ENCODE measurements at places on chromosomes 4 and X.

GRCh38 chrX:8879750-8880149 is 78.6 kb upstream of the FAM9A start:
- DNase-seq = peak; percentile 30

DNA sequence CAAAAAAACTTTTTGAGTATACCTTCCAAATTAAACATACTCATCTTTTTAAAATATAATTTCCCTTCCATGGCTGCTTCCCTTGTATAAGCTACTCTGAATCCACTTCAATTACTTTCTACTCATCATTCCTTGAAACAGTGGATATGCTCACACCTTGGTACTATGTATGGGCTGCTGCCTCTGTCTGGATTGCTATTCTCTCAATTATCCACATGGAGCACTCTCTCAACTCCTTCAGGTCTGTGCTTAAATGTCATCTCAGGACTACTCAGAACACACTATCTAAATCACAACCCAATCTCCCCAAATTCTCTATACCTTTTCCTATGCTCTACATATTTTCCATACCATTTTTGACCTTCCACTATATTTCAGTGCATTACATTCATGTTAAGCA is 898.9 kb upstream of the EPHA5 start:
- no peak for DNase-seq

- peak; percentile 39 for DNase-seq
Observed at GRCh38 chrX:40078489-40079227, 19.1 kb downstream of the BCOR start.

GRCh38 chr4:181569553-181569952 is 673.6 kb upstream of the TENM3 start:
- DNase-seq = no peak

- peak; percentile 74 for DNase-seq
Observed at GRCh38 chr4:5710961-5711478, at the start of gene EVC. EVC (plus strand) TSS chr4:5711201; CDS start chr4:5711381, 180 bp downstream.

DNA sequence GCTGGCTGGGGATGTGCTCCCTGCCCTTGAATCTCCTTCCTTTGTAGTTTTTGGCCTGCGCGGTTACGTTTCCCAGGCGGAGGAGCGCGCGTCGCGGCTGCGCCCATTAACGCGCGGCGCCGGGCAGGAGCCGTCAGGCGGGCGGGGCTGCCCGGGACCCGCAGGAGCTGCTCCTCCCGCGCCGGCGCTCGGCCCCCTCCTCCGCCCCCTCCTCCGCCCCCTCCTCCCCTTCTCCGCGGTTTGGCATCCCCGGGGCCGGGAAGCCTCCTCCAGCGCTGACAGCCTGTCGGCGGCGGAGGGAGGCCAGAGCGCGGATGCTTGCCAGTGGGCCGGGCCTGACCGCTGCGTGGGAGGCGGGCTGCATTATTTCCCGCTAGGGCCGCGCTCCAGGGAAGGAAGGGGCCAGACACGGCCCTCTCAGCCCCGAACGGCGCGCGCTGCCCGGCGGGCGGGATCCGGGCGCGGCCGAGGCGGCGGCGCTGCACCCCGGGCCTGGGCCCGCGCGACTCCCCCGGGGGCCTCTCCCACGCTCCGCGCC is at the start of gene DCLK2:
TSS of gene DCLK2 (plus strand) at position 405 of the 538 bp plus-strand sequence. CDS start 583 bp downstream, outside the sequence.
- DNase-seq = peak; percentile 82

DNA sequence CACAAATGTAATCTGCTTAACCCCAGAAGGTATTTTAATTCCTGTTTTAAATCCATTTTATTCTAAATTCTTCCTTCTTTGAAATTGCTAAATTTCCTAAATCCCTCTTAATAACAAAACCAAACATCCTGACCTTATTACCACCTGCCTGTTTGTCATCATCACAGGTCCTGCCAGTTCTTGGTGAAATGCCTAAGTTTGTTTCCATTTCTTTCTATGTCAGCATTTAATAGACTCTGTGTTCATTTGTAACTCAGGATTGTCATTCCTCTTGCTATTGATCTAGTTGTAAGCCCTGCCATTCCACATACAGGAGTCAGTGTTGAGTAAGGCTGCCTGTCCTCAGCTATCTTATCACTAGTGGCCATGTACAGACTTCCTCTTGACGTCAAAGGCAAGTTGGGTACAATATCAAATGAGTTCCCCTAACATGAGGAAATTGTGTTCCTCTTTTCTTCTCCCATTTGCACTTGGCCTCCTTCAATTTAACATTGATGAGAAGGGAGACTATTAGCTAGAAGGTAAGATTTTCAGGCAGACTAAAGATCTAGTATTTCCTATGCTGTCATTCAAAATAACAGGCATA is 440.1 kb downstream of the AFF2 start:
- no peak for DNase-seq

GRCh38 chrX:89034679-89035078 is 287.7 kb downstream of the CPXCR1 start:
- no peak for DNase-seq

GRCh38 chr4:155809835-155810234 is 51.0 kb downstream of the GUCY1B1 start:
- no peak for DNase-seq

DNA sequence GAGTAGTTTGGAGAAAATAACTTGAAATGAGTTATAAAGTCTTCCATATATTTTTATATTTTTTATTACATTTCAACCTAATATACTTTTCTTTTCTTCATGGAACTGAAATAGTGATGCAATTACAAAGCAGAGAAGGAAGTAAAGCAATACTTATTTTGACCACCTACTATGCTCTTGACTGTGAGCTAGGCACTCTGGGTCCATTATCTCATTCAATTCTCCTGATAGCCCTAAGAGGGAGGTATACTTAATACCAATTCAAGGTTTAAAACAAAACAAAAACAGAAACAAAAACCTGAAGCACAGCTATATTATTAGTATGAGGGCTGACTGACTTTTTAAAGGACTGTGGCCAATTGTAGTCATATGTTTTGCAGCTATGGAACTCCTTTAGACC is 193.5 kb downstream of the MAD2L1 start:
- DNase-seq = no peak

GRCh38 chrX:71458866-71459265 is 74.0 kb upstream of the OGT start:
- no peak for DNase-seq

GRCh38 chr4:1540601-1541375 is 134.5 kb upstream of the NKX1-1 start:
- DNase-seq = no peak

DNA sequence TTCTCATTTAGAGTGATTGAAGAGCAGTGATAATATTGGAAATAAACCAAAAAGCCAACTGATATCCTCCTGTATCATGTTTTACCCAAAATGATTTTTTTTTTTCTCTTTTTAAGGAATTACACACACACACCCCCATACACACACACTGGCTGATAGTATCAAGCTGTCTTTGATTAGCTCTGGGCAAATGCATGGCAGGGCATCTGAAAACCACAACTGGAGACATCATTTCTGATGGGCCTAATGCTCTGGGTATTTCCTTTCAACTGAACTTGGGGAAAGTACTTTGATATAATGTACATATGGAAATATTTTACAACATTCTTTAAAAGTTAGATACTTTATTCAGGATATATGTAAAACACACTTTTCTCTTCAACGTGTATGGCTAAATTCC is 14.2 kb upstream of the OSTC start:
- DNase-seq = no peak

DNA sequence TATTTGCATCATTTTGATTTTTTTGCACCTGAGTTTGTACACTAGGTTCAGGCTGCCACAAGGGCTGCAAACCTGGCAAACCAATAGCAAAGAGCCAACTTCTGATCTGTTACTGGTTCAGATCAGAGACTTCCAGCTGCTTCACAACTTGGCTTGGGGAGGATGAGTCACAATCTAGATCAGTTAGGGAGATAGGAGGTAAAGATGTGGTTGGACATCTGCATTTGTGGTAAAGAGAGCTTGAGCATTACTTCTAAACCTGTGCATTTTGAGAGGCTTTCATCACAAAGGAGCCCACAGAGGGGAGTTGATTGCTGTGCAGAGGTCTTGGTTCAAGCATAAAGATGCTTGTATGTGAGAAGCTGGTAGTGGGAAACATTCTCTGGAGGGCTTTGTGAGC is 34.5 kb downstream of the LINC00632 start:
- no peak for DNase-seq

DNA sequence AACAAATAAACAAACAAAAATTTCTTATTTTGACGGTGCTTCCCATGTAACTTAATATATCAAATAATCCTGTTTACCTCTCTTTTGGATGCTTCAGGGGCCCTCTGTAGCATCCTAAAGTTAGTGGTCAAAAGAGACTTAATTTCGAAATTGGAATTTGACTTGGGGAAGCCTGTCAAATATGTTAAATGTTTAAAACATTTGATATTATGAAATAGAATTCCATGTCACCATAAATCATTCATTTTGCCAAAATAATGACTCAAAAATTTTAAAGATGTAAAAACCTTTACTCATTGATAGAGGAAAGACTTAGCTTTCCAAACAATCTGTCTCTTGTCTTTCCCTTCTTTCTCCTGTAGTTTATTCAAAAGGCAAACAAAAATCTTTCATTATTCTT is 20.6 kb upstream of the TEX13A start:
- no peak for DNase-seq

DNA sequence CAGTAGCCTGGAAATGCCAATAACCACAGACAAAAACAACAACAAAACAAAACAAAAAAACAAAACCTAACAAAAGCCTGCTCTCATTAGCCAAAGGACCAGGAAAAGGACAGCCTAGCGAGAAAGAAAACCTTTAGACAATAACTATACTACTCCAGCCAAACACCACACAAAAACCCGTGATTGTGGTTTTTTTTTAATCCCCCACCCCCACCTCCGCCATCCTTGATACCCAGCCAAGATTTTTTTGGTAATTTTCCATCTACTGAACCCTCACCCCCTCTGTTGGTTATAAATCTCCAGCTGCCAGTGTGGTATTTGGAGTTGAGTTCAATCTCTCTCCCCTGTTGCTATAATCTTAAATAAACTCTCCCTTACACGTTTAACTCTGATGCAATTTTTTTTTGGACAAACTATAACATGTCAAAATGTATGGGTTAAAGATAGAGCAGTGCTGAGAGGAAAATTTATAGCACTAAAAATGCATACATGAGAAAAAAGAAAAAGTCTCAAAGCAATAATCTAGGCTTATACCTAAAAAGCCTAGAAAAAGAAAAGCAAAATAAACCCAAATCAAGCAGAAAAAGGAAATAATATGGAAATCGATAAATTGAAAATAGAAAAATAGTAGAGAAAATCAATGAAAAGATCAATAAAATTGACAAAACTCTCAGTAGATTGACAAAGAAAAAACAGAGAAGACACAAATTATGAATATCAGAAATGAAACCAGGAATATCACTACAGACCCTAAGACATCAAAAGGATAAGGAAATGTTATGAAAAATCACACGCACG is 83.7 kb downstream of the NAT8L start:
- DNase-seq = no peak

- no peak for DNase-seq
Observed at GRCh38 chr4:26574563-26574962, 9.3 kb upstream of the TBC1D19 start.

DNA sequence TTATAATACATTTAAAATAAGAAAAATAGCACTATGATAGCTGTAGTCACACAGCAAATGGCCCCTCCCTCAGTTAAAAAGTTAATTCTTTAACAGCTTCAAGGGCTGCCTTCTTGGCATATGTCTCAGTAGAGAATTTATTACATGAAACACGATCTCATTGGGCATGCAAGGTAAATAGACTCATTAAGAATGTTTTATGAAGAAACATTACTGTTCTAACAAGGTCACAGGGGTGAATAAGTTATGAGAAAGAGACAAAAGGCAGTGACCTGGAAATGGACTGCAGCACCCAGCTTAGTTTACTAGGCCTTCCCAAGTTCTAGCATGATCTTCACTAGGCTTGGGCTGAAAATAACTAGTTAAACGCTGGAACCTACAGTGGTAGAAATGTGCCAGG is 277.7 kb downstream of the NR3C2 start:
- no peak for DNase-seq

DNA sequence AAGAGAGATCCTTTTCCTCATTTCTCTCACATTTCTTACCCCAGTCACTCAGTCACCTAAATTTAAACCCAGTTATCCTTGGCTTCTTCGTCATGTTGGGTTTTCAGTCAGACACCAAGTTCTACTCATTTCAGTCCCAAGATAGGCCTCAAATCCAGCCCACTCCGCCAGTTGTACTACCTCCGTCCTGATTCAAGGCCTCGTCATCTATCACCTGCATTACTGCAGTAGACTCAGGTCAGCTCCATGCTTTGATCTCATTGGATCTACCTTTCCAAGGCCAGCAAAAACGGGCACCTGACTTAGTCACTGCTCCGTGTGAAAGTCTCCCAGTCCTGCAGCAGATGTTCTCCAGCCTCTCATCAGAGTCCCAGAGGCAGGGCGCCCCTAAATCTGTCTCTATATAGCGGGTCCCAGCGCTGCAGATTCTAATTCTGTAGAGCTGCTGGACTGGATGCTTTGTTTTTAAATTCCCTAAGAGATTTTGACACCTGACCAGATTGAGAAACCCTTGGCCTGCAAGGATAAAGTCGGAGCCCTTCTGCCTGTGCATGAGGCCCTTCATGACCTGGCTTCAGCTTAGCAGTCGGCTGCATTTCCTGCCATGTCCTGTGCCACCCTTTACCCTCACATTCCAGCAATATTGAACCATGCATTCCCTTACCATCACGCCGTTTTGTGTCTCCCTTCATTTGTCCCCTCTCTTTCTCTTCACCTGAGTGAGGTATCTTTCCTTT is 53.7 kb downstream of the ZFX start:
- DNase-seq = no peak

DNA sequence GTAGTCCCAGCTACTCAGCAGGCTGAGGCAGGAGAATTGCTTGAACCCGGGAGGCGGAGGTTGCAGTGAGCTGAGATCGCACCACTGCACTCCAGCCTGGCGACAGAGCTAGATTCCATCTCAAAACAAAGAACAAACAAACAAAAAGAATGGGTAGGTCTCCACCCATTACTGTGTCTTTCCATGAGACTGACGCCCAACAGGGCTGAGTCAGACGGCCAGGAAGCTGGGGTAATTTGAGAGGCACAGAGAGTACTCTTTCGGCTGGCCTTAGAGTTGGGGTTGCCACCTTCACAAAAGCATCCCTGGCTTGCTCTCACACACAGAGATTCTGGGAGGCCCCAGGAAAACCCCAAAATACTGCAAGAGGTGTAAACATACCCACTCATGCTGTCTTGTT is 72.0 kb upstream of the DHRSX start:
- no peak for DNase-seq

- no peak for DNase-seq
Observed at GRCh38 chr4:140718241-140718952, 37.8 kb downstream of the TBC1D9 start.

GRCh38 chr4:16574981-16575380 is 323.5 kb downstream of the LDB2 start:
- no peak for DNase-seq

GRCh38 chr4:115274545-115274944 is 161.1 kb upstream of the NDST4 start:
- no peak for DNase-seq

- no peak for DNase-seq
Observed at GRCh38 chrX:3442691-3443090, 96.2 kb upstream of the MXRA5 start.

GRCh38 chrX:28584025-28584424 is 3.2 kb upstream of the IL1RAPL1 start:
- no peak for DNase-seq
